Pancreas (tissue), 10 donors: ENCODE measurements at places on chromosomes 11 and 22. TPM values are rescaled to one million over a fixed set of nuclear protein-coding genes. Genes with fewer than 3 reads are reported as not detected.

DNA sequence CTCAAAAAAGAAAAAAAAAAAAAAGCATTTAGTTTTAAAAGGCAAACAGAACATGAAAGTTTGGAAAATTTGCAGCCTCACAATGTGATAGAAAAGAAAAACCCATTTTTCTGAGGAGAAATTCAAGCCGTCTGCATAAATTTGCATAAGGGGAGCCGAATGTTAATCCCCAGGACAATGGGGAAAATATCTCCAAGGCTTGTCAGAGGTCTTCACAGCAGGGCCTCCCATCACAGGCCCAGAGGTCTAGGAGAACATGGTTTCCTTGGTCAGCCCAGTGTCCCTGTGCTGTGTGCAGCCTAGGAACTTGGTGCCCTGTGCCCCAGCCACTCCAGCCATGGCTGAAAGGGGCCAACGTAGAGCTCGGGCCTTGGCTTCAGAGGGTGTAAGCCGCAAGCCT is 109.1 kb downstream of the TRIM44 start:
- H3K36me3 ChIP-seq = no peaks in the 10 kb centered on the region
- H3K27me3 ChIP-seq = no peaks in the 10 kb centered on the region
- H3K4me1 ChIP-seq = no peaks in the 10 kb centered on the region
- no peak overlapping the region for H3K27ac ChIP-seq
- no peak overlapping the region for H3K4me3 ChIP-seq

The DERL3 gene
- total RNA-seq = 18.7 TPM

DNA sequence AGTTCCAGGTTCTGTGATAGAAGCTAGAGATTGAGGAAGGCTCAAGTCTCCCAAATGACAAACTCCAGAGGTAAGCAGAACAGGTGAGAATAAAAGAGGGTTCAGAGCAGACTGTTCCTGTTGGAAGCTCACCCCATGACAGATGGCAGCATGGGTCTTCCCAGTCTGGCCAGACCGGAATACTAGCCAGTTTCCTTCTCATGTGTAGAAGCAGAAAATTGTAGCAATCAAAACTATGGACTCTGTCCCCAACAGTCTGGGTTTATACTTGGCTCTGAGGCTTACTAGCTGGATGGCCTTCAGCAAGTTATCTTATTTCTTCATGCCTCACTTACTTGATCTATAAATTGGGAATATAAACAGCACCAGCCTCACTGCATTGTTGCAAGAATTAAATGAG is 494.8 kb downstream of the MN1 start:
- DNase-seq = no peak

The UBQLN3 gene
- total RNA-seq = not detected

The AIFM3 gene
- total RNA-seq = 0.63 TPM

DNA sequence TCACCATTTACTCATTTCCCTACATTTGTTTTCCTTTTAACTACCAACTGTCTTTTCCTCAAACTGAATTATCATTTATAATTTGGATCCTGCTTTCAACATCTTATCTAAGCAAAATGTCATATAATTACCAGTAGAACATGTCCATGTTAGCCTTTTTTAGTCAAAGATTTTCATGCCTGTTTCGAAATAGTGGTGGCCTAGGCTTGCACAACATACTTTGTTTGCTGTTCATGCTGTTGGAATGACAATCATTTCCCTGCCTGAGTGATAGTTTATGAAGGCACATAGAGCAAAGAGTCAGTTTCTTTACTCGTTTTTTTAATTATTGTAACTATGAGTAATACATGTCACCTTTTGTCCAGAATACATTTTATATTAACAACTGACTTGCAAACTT is 144.3 kb upstream of the ANO3 start:
- no peak overlapping the region for H3K27ac ChIP-seq
- DNase-seq = no peak
- H3K36me3 ChIP-seq = no peaks in the 10 kb centered on the region

DNA sequence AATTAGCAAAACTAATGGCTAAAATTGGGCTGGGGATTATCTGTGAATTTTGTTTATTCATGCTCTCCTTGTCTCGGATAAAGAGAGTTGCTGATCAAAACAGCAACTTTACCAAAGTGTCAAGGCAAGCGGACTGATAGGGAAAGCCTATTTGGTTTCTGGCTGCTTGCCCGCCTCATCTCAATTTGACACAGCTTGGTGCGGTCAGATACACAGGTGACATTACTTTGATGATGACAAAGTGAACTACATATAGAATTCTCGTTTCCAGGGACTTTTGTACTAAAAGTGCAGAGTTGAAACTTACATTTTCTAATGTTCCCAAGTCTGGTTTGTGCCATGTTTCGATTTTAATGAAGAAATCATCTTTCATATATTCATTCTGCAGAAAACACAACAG is 22.8 kb downstream of the PITPNB start:
- no peak for DNase-seq
- no peaks in the 10 kb centered on the region for H3K27me3 ChIP-seq
- H3K27ac ChIP-seq = no peak overlapping the region
- H3K4me1 ChIP-seq = no peaks in the 10 kb centered on the region

DNA sequence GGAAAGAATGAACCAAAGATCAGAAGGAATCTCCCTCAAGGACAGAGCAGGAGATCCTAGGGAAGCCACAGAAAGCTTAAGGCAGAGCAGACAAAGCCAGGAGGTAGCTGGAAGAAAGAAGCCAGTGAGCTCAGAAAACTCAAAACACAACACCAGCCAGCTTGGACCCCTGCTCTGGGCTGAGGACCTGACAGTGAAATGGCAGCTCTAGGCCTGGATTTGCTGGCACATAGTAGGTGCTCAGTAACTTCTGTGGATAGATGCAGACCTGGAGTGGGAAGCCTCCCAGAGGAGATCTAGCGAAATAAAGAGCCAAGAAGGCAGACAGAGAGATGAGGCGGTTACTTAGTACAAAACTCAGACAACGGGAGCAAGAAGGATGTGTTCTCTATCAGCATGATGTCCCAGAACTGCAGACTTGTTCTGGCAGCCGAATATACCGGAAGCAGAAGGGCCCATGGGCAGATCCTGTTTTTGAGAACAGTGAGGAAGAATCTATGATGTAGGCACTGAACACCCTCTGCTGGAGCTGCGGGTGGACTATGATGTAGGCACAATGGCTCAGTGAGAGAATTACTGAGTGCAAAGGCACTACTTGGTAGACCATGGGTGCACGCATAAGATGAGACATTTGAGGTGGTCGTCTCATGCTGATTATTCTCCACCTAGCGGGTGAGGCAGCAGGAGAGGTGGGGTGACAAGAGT is 4.8 kb downstream of the ROBO4 start:
- no peak overlapping the region for H3K27ac ChIP-seq
- no peaks in the 10 kb centered on the region for H3K4me1 ChIP-seq
- DNase-seq = no peak
- no peaks in the 10 kb centered on the region for H3K27me3 ChIP-seq

GRCh38 chr22:27381552-27381951 is 420.0 kb downstream of the MN1 start:
- H3K4me1 ChIP-seq = peaks cover 14% of the 10 kb centered on the region
- no peaks in the 10 kb centered on the region for H3K27me3 ChIP-seq
- H3K4me3 ChIP-seq = no peak overlapping the region
- DNase-seq = no peak

GRCh38 chr22:44243761-44244160 is 63.0 kb downstream of the PARVG start:
- H3K36me3 ChIP-seq = no peaks in the 10 kb centered on the region
- DNase-seq = no peak
- H3K27me3 ChIP-seq = no peaks in the 10 kb centered on the region
- H3K4me3 ChIP-seq = no peak overlapping the region

GRCh38 chr22:28009272-28009827 is 90.3 kb upstream of the PITPNB start:
- H3K27me3 ChIP-seq = no peaks in the 10 kb centered on the region
- H3K36me3 ChIP-seq = no peaks in the 10 kb centered on the region
- peak; percentile 60 for DNase-seq
- H3K27ac ChIP-seq = no peak overlapping the region
- H3K4me1 ChIP-seq = no peaks in the 10 kb centered on the region

DNA sequence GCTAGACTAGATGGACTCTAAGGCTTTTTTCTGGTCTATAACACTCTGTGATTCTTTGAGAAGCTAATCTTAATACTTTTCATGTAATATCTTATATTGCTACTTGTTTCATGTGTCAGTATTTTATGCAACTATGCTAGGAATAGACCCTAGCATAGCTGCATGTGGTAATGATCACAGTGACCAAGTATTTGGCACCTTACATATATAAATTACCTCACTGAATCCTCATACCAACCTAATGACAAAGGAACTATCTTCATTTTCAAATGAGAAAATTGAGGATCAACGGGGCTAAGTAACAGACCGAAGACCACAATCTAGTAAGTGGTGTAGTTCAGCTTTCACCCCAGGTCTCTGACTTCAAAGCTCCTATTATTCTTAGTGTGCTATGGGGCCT is 327.3 kb upstream of the PITPNB start:
- no peaks in the 10 kb centered on the region for H3K27me3 ChIP-seq
- peaks cover 9% of the 10 kb centered on the region for H3K4me1 ChIP-seq
- no peaks in the 10 kb centered on the region for H3K36me3 ChIP-seq
- DNase-seq = no peak
- H3K4me3 ChIP-seq = no peak overlapping the region
- H3K27ac ChIP-seq = no peak overlapping the region

DNA sequence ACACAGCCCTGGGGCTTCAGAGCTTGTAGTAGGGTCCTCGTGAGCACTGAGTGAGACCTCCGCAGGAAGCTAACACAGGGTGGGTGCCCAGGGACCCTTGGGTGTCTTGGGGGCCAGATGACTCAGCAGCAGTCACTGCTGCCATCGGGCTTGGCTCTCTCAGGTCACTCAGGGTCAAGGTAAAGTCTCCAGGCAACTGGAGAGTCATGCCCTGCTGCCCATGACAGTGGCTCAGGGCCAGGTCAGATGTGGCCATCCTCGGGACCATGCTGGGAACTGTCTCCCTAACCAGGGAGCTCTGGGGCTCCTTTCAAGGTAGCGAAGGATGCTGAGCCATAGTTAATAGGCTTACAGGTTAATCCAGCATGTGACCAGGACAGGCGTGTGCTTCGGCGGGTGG is 44.4 kb upstream of the SLC22A12 start:
- no peaks in the 10 kb centered on the region for H3K27me3 ChIP-seq
- no peak overlapping the region for H3K27ac ChIP-seq
- no peaks in the 10 kb centered on the region for H3K4me1 ChIP-seq
- H3K4me3 ChIP-seq = no peak overlapping the region
- H3K36me3 ChIP-seq = no peaks in the 10 kb centered on the region

The PHLDA2 gene
- total RNA-seq = 0.78 TPM

GRCh38 chr11:7473717-7474116 is 11.6 kb upstream of the OLFML1 start:
- no peaks in the 10 kb centered on the region for H3K36me3 ChIP-seq
- H3K27me3 ChIP-seq = no peaks in the 10 kb centered on the region
- H3K27ac ChIP-seq = no peak overlapping the region
- no peaks in the 10 kb centered on the region for H3K4me1 ChIP-seq

The CHADL gene
- total RNA-seq = 1.7 TPM

DNA sequence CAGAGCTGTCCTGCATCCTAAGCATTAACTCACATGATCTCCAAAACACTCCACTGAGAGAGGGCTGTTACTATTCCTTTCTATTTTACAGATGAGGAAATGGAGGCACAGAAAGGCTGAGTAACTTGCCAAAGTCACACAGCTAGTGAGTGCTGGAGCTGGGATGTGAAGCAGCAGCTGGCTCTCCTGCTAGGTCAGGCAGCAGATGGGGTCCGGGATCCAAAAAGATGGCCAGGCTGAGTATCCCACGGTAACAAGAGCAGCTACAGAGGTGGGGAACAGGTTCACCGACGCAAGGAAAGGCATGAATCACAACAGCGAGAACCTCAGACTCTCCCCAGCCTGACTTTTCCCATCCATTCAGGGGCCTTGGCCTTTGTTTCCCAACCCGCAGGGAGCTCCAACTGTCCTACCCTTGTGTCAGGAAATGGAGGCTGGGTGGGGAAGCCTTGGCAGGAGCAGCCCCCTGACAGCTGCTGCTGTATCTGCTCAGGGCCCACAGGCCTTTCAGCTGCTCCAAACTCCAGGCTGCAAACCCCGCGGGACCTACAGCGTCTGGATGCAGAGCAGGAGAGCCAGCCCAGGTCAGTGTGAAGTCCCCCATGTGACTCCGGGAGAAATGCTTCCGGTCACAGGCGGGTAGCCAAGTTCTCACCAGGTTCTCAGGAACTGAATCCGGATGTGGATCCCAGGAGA is 29.5 kb downstream of the DKK3 start:
- no peak overlapping the region for H3K27ac ChIP-seq
- peak; percentile 31 for DNase-seq
- no peaks in the 10 kb centered on the region for H3K27me3 ChIP-seq
- H3K4me1 ChIP-seq = no peaks in the 10 kb centered on the region

DNA sequence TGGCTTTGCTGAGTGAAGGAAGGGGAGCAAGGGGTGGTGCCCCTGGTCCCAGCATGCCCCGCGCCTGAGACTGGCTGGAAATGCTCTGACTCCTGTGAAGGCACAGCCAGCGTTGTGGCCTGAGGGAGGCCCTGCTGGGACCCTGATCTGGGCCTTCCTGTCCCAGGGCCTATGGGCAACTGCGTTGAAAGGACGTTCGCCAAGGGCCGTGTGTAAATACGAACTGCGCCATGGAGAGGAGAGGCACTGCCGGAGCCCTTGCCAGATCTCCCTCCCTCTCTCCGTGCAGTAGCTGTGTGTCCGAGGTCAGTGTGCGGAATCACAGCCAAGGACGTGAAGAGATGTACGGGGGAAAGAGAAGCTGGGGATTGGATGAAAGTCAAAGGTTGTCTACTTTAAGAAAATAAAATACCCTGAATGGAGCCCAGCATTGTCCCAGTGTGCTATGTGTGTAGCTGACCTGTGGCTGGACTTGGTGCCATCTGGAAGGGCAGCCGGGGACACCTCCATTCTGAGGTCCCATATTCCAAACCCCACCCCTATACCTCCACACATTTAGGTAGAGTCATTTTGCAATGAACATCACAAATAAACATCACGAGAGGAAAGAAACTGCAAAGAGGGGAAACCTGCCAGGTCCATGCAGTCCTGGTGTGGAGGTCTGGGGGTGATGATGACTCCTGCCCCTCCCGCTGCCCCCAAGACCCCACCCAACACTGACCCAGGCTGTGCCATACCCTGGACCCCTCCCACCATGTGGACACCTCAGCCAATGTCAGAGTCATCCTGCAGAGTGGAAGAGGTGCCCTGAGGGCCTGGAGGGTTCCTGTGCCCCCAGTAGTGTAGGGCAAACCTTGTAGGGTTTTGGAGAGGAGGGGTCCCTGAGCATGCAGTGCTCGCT is 16.9 kb downstream of the RSPH14 start:
- H3K27ac ChIP-seq = no peak overlapping the region
- H3K27me3 ChIP-seq = no peaks in the 10 kb centered on the region

- no peak overlapping the region for H3K27ac ChIP-seq
- H3K4me1 ChIP-seq = peaks cover 33% of the 10 kb centered on the region
- no peak overlapping the region for H3K4me3 ChIP-seq
- no peaks in the 10 kb centered on the region for H3K27me3 ChIP-seq
- DNase-seq = no peak
Measured at GRCh38 chr22:39314251-39314971, 5.0 kb downstream of the RPL3 start.

- no peak overlapping the region for H3K4me3 ChIP-seq
- no peaks in the 10 kb centered on the region for H3K4me1 ChIP-seq
- no peaks in the 10 kb centered on the region for H3K36me3 ChIP-seq
- H3K27me3 ChIP-seq = no peaks in the 10 kb centered on the region
- H3K27ac ChIP-seq = no peak overlapping the region
- peak; percentile 13 for DNase-seq
Measured at GRCh38 chr11:120784566-120785251, 239.2 kb upstream of the TBCEL start.

The IL18 gene
- 12.1 TPM for total RNA-seq

GRCh38 chr22:36885474-36885873 is 24.7 kb downstream of the NCF4 start:
- no peak overlapping the region for H3K27ac ChIP-seq
- no peak overlapping the region for H3K4me3 ChIP-seq
- H3K36me3 ChIP-seq = no peaks in the 10 kb centered on the region
- no peak for DNase-seq

- no peaks in the 10 kb centered on the region for H3K4me1 ChIP-seq
- H3K27ac ChIP-seq = no peak overlapping the region
- no peaks in the 10 kb centered on the region for H3K27me3 ChIP-seq
Measured at GRCh38 chr11:114673661-114674060, 4.7 kb upstream of the NXPE2 start.

The HOATZ gene
- total RNA-seq = not detected
